ENCODE measurements at places on chromosomes 13 and 19.

DNA sequence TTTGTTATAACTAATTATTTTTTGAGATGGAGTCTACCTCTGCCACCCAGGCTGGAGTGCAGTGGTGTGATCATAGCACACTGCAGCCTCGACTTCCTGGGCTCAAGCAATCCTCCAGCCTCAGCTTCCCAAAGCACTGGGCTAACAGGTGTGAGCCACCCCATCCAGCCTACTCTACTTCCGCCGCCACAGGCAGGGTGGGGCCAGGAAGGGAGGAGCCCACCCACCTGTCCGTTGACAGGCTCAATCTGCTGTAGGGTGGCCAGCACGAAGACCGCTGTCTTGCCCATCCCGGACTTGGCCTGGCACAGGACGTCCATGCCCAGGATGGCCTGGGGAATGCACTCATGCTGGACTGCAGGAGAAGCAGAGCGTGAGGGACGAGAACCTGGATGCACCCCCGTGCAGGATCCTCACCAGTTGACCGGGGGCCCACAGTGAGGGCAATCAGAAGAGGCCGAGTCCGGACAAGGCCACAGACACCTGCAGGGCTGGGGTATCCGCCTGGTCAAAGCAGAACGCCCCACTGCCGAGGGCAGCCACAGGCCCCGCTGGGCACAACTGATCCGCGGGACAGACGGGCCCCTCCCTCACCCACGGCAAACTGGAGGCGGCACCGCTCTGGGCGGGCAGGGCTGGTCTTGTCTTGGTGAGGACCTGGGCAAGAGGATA lies 6.7 kb downstream of the DDX39A start:
- no peak for DNase-seq

- no peak for DNase-seq
Measured at GRCh38 chr13:74731731-74732130, 597.5 kb upstream of the KLF12 start.

- DNase-seq = no peak
Measured at GRCh38 chr13:94542917-94543316, 53.0 kb downstream of the TGDS start.

- no peak for DNase-seq
Measured at GRCh38 chr19:41428481-41428859, 1.3 kb upstream of the B3GNT8 start.

GRCh38 chr13:105047676-105048295 lies 1487.7 kb downstream of the EFNB2 start:
- no peak for DNase-seq

- DNase-seq = peak; percentile 83
Measured at GRCh38 chr19:32691291-32691951, at the start of gene NUDT19. Gene NUDT19, plus strand, starts transcription at chr19:32691821. Its CDS starts 140 bp downstream, at chr19:32691961.

DNA sequence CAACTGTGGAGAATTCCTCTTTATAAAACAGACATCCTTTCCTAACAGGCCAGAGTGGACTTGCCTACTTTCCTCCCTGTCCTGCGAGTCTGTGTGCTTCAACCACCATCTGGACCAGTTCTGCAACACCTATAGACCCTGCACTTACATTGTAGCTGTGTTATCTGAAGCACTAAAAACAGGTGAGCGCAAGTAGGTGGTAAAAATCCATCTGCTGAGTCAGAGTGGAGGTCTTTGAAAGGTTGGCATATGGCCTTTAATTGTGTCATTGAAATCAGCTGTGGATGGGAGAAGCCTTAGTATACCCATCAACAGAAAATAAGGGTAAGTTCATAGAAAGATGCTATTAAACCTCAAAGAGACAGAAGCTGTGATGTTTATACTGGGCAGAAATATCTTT lies 7.6 kb upstream of the NALCN start:
- DNase-seq = no peak

- no peak for DNase-seq
Measured at GRCh38 chr19:46756544-46756888, 10.3 kb upstream of the STRN4 start.

GRCh38 chr19:46613525-46613924 lies 11.4 kb downstream of the PTGIR start:
- DNase-seq = no peak

GRCh38 chr13:94987081-94987480 lies 274.7 kb upstream of the SOX21 start:
- DNase-seq = no peak

GRCh38 chr13:77574096-77574495 lies 38.6 kb downstream of the SCEL start:
- no peak for DNase-seq

DNA sequence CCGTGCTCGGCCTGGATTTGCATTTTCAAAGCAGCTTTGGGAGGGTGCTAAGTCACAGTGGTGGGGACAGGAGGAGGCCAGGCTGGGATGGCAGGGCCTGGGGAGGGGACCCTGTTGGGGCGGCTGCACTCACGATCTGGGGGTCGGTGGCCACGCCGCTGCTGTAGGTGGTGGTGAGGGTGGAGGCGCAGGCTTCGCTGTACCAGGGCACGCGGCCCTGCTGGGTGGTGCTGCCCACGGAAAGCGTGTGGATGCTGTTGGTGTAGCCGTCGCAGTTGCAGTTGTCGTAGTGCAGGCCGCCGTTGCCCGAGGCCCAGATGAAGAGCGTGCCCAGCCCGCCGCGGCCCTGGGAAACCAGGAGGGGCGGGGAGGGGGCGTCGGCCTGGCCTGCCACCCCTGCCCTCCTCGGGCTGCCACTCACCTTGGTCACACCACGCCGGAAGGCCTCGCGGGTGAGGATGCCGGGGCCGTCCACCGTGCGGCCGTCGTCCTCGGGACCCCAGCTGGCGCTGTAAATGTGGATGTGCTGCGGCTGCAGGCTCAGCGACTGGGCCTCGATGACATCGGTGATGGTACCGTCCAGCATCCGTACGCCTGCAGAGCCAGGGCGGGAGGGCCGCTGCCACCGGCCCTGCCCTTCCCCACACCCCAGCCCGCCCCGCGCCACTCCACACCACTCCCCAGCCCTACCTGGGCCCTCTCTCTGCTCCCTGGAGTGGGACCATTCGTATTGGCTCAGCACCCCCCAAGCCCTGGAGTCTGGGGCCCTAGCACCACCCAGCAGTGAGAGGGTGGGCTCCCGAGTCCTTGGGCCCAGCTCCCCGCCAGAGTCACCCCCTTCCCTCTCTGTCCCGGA lies 3.2 kb downstream of the PCSK4 start:
- DNase-seq = no peak

GRCh38 chr19:47842941-47843340 lies 16.1 kb upstream of the TPRX2 start:
- no peak for DNase-seq

- DNase-seq = no peak
Measured at GRCh38 chr19:16628984-16629691, 1.1 kb upstream of the MED26 start.

GRCh38 chr13:20006206-20006605 lies 47.7 kb downstream of the ZMYM2 start:
- DNase-seq = no peak
